Stimulated activated CD8-positive, alpha-beta memory T cell treated with anti-CD3 and anti-CD28 coated beads, Interleukin-7, amount 100 ng/mL, for 24 hours (primary cell): ENCODE measurements at places on chromosomes 6 and 20.
A peak's percentile ranks its signal among the peaks of the same experiment; 100 is the strongest.

- no peak for DNase-seq
Observed at GRCh38 chr6:25144919-25145318, 134.3 kb upstream of the CARMIL1 start.

GRCh38 chr6:37095997-37096396, 74.0 kb upstream of the PIM1 start:
- DNase-seq = no peak

DNA sequence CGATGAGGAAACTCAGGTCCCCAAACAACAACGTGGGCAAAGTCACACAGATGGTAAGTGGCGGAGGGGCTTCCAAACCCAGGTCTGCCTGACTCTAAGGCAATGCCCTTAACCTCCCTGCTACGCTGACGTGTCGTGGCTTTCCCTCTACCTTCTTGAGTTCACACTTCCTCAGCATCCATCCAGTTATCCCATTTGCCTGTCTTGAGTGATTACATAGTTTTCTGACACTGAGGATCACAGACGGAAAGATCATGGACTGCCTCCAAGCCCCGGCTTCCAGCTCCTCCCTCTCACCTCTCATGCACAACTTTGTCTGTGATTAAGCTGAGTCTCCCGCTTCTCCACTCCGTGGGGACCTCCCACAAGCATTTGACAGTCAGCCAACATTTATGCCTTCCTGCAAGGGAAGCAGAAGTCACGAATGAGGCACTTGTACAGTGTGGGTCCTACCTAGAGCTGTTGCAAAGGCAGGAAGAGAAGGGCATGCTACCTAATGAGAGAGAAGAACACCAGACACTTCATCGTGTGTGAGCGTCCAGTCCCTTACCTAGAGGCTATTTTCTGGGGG, 33.8 kb downstream of the TBC1D7 start:
- DNase-seq = no peak

DNA sequence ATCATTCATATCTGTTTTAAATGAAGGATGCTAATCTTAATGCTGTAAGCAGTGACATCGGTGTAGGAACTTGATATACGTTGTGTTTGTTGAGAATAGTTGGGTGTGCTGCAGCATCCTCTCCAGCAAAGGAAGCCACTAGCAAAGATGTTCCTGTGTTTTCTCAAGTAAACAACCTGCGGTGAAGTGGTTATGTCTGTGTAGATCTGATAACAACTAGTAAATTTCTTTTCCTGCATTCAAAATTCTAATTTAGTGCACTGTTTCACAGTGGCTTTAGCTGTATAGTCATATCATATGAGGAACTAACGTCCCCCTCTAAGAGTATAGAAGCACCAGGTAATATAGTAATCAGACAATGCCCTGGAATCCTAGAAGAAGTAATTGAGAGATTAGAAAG, 38.7 kb downstream of the NCOA7 start:
- DNase-seq = no peak

DNA sequence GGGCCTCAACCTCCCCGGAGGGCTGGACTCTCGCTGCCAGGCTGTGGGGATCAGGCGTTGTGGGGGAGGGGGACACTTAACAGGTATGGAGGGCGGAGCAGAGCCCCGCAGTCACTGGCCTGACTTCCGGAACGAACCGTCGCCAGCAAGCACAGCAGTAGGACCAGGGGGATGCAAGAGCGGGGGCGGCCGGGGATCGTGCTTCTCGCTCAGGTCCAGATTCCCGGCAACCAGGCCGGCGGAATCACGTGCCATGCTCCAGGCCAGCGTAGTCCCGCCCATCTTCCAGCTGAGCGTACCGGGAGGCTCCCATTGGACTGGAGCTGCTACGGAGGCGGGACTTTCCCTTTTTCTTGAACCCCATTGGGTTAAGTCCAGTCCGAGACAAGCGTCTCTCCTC, 10.0 kb upstream of the POU5F1 start:
- DNase-seq = no peak

DNA sequence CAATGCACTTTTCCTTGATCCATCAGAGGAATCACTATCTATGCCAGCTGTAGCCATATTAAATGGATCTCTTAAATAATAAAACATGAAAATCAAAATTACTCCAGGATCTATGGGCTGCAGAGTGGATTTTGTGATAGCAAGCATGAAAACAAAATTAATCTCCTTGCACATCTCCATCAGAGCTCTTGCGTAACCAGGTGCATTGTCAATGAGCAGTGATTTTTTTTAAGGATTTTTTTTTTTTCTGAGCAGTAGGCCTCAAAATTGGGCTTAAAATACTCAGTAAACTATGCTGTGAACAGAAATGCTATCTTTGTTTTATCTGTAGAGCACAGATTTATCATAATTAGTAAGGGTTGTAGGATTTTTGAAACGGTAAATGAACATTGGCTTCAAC, 11.5 kb upstream of the CST3 start:
- DNase-seq = no peak

- no peak for DNase-seq
Observed at GRCh38 chr6:112298816-112299281, 44.5 kb upstream of the LAMA4 start.

GRCh38 chr20:17941826-17942196, 26.8 kb downstream of the SNX5 start:
- DNase-seq = no peak

DNA sequence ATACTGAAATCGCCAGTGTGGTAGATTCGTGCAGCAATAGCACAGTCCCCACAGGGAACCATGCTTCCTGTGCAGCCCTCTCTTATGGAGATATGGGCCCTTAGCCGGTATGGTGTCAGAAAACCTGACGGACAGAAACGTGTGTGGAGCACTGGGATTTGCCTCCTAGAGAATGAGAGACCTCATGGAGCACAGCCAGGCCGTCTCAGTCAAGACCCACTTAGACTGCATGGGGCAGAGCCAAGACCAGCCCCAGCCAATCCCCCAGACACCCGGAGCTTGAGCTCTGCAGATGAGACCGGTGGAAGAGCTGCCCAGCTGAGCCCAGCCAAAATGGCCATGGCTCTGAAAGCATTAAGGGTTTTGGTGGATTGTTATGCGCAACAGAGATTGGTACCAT, 163.7 kb downstream of the DLL1 start:
- no peak for DNase-seq

DNA sequence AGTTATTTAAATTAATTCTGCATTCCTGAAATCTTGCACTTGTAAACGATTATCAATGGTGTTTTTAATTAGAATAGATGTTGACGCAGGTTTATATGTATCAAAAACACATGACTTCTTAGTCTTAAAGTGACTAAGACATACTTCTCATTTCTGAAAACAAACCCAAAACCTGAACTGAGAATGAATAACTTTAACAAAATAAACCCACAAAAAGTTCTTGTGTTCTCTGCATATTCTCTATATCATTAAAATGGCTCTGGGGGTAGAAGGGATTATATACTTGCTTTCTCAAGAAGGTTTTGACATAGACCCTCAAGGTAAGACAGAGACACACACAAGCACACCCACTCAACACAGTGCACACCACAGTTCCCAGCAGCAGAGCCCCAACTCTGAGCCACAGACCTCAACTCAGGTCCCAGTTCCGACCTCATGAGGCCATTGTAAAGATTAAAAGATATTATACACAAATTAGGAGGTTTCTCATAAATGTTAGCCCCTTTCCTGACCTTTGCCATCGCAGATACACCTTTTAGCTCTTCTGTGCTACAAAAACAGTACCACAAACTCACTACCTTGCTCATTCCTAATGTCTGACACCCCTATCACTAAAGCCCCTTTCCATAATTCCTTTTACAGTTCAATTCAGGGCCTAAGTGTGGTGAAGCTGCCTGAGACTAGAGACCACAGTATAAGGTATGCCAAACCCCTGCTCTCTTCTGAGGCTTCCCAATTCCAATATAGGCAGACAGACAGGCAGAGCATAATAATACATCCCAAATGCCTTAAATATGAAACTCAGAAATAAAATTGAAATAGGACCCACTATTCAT, 267.8 kb downstream of the PTPRK start:
- DNase-seq = peak; percentile 1

- DNase-seq = no peak
Observed at GRCh38 chr6:34047913-34048867, 97.7 kb downstream of the GRM4 start.

DNA sequence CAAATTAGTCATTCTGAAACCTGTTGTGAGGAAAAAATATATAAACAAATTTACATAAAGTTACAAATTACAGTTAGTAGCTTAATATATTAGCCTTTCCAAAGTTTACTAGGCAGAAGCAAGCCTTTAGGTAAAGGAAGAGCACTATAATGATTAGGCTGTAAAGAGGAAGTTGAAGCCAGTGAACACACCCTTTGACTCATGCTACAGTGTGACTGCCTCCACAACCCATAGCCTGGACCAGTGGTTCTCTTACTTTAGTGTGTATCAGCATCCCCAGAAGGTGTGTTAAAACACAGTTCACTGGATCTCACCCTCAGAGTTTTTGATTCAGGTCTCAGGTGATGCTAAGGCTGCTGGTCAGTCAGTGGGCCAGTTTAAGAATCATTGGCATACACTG, 91.4 kb upstream of the DEFB112 start:
- DNase-seq = no peak

- DNase-seq = no peak
Observed at GRCh38 chr6:26257272-26257671, 107.7 kb upstream of the BTN3A2 start.

DNA sequence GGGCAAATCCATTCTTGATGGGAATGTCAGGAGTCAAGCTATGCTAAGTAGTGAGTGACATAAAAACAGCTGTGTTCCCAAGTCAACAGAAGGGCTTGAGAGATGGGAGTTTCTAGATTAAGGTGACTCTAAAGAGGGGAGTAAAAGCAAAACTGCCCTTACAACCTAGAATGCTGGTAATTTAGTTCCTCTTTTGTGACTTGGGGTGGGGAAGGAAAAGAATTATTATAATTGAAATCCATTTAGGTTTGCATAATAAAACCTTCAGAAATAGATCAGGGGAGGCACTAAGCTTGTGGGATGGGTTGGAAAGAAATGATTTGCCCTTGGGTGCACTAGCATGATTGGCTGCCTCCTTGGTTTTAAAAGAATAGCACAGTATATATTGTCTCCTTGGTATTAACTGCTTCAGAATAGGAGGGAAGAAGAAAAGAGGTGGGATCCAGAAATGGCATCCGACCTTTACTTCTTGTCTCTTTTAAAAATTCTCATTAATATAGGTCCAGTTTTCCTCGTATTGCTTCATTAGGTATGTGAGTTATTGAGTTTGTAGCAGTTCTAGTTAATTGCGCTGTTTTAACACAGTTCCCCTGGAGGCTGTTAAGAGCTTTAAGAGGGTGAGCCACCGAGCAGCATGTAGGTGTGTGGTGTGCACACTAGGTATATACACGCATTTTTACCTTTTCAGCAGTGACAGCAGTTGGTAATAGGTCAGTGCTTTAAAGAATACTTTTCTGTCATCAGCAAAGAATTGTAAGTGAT, 95.3 kb upstream of the VSTM2L start:
- no peak for DNase-seq

- no peak for DNase-seq
Observed at GRCh38 chr20:40293740-40294139, 395.3 kb downstream of the MAFB start.

GRCh38 chr6:128070406-128070805, 169.5 kb upstream of the THEMIS start:
- no peak for DNase-seq

GRCh38 chr20:10976051-10976450, 302.3 kb upstream of the JAG1 start:
- no peak for DNase-seq
